ENCODE measurements at places on chromosomes 5 and 9.

GRCh38 chr5:58357121-58357520 is 102.8 kb downstream of the PLK2 start:
- DNase-seq: no peak

DNA sequence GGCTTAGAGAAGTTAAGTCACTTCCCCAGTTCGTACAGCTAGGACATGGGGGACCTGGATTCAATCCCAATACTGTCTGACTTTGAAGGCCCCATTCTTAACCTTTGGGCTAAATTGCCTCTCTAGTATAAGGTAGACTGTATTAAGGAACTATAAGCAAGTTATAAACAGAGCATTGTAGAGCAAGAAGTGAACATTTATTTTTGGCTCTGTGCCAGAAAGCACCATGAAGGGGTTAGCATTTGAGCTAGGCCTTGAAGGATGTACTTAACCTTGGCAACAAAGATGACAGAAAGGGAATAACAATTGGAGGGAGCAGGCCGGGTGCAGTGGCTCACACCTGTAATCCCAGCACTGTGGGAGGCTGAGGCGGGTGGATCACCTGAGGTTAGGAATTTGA is 32.8 kb downstream of the GALNT10 start:
- DNase-seq: no peak

DNA sequence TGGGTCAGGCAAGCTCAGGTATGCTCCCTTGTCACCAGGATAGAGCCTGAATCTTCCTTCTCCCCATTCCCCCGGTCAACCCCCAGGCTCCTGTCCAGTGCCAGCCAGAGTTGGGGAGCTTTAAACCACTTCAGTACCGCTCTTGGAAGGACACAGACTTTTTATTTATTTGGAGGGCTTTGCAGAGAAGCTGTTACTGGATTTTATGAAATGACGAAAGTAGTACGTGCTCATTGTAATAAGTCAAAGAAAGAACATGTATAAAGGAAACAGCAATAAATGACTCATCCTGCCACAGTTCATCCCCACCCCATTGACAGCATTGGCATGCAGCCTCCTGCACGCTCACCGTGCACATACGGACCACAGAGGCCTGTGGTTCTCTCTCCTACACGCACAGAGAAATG is 230.3 kb downstream of the AUH start:
- no peak for DNase-seq

DNA sequence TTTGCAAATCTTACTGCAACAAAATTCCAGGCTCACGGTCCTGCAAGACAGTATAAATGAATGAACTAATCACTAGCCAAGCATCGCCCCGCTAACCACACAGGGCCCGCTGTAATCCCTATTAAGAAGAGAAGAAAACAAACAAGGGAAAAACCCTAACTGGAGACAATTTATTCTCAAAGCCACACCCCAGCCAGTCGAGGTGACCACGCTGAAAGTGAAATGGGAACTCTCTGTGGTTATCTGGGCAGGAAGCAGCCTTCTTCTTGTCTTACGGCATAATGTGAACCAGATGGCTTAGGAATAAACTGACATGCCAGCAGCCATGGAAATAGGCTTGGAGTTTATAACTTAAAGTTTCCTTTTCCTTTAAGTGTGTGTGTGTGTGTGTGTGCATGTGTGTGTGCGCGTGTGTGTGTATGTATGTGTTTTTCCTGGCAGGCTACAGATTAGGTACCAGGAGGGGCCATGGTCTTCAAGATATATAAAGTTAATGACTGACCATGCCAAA is 120.2 kb downstream of the SEMA6A start:
- DNase-seq: peak; percentile 64

GRCh38 chr9:76891874-76892273 is 14.0 kb downstream of the PRUNE2 start:
- DNase-seq: no peak

DNA sequence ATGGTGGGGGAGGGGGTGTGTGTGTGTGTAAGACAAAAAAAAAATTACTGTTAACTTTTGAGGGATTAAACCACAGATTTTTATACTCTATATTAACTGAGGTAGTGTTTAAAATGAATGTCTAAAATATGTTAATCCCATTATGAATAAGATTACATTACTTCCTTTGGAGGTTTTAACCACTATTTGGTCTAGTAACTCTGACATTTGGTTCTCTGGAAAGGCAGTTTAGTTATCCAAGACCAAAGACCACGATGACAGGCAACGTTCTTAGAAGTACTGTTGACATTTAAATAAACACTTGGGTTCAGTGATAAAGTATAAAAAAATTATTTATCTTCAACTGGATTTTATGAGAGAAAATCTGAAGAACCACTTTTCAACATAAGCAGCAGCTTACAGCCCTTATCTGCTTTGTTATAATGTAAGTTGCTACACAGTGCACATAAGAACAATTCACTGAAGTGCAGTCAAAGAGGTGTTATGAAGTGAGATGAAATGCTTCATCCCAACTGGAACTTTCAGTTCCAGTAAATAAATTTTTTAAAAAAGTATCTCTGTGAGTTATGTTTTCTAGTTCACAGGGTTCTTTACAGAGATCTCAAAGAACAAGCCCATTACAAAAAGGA is 94.5 kb downstream of the OSMR start:
- DNase-seq: no peak
